Activated CD4-positive, alpha-beta T cell treated with anti-CD3 and anti-CD28 coated beads, Interleukin-2, amount 10 ng/mL, durations not matched to agents 24 days and 14 days (primary cell): ENCODE measurements at places on chromosomes 12 and 14. TPM values are rescaled to one million over a fixed set of nuclear protein-coding genes. Genes with fewer than 3 reads are reported as not detected.

Gene RBM19
- total RNA-seq = 102 and 105 TPM in 2 replicates

DNA sequence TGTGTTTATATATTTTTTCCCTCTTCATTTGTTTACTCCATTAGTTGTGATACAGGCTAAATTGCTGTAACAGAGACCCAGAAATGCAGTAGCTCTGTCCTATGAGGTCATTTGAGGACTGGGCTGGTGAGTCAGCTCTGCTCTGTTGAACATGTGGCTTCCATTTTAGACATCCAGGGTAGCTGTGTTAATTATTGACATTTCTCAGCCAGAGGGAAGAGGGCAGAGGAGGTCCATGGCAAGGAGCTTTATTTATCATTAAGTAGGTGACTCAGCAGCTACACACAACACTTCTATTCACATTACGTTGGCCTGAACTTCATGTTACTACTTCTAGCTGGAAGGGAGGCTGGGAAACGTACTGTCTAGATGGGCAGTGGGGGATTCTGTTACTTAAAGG is 85.4 kb downstream of the PTCSC3 start:
- H3K4me3 ChIP-seq = no peak overlapping the region
- DNase-seq = no peak
- no peaks in the 10 kb centered on the region for H3K36me3 ChIP-seq
- peaks cover 3% of the 10 kb centered on the region for H3K27me3 ChIP-seq
- no peaks in the 10 kb centered on the region for H3K4me1 ChIP-seq
- no peak overlapping the region for H3K27ac ChIP-seq

Gene OTOGL
- total RNA-seq = not detected in 2 replicates

GRCh38 chr14:103078420-103078749 is 5.6 kb upstream of the LBHD2 start:
- no peak overlapping the region for H3K27ac ChIP-seq
- H3K4me1 ChIP-seq = no peaks in the 10 kb centered on the region
- H3K36me3 ChIP-seq = no peaks in the 10 kb centered on the region
- no peak overlapping the region for H3K4me3 ChIP-seq

DNA sequence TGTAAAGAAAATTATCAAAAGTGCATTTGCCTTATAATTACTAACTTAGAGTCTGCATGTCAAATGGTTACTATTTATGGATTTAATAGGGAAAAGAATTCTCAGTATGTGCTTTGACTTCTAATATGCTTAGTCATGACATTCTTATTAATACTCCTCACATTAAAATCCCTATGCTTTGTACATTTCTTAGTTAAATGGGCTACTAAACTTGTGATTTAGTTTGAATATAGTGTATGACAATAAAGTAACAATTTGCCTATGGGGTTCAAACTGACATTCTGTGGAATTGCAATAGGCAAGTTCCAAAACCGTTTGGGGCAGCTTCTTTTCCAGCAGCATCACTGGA is 361.9 kb upstream of the TMTC1 start:
- DNase-seq = no peak
- H3K36me3 ChIP-seq = no peaks in the 10 kb centered on the region
- no peaks in the 10 kb centered on the region for H3K27me3 ChIP-seq
- H3K4me3 ChIP-seq = no peak overlapping the region
- H3K4me1 ChIP-seq = no peaks in the 10 kb centered on the region
- no peak overlapping the region for H3K27ac ChIP-seq

DNA sequence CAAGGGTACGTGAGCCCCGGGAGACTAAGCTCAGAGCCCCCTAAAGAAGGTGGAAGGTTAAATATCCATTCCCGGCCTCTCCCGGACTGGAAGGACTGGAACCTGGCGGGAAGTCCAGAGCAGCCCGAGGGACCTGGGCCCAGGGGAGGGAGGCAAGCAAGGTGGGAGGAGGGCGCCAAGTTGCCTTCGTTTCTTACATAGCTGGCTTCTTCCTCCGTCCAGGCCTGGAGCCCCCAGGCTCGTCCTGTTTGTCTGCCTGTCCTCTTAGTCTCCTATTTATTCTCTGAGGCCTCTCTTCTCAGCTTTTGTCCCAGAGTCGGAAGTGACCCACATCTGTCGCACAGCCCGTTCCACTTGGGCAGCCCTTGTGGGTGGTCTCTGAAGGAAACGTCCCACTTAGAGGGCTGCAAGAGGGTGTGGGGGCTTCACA is 745 bp downstream of the PCK2 start:
- DNase-seq = peak; percentile 72
- peaks cover 34% of the 10 kb centered on the region for H3K4me1 ChIP-seq

Gene CCDC91
- total RNA-seq = 12.0 and 15.4 TPM in 2 replicates

GRCh38 chr12:130121226-130122000 is 40.9 kb upstream of the FZD10 start:
- no peaks in the 10 kb centered on the region for H3K4me1 ChIP-seq
- H3K36me3 ChIP-seq = no peaks in the 10 kb centered on the region
- H3K4me3 ChIP-seq = no peak overlapping the region
- H3K27me3 ChIP-seq = peaks cover 2% of the 10 kb centered on the region

DNA sequence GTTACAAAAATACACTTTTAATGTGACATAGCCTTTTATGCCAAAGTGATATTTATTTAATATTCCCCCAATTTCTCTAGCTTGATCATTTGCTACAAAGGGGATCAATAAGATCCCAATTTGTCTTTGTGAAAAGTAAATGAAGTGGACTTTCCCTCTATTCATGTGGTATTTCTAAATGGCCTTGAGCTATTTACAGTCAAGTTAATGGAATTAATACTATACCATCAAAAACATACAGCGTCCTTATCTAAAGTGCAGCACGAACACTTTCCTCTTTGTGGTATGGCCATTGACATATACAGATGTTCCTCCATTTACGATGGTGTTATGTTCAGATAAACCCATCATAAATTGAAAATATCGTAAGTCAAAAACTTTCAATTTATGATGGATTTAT is 23.2 kb downstream of the CFL2 start:
- H3K4me1 ChIP-seq = peaks cover 12% of the 10 kb centered on the region
- no peaks in the 10 kb centered on the region for H3K36me3 ChIP-seq
- H3K27ac ChIP-seq = no peak overlapping the region
- H3K27me3 ChIP-seq = peaks cover 4% of the 10 kb centered on the region

GRCh38 chr14:91115986-91116770 is 2.3 kb downstream of the DGLUCY start:
- H3K4me3 ChIP-seq = peak overlapping the region; percentile 93
- no peaks in the 10 kb centered on the region for H3K27me3 ChIP-seq
- peak; percentile 72 for DNase-seq
- peak overlapping the region; percentile 97 for H3K27ac ChIP-seq
- H3K36me3 ChIP-seq = peaks cover 41% of the 10 kb centered on the region
- peaks cover 63% of the 10 kb centered on the region for H3K4me1 ChIP-seq

DNA sequence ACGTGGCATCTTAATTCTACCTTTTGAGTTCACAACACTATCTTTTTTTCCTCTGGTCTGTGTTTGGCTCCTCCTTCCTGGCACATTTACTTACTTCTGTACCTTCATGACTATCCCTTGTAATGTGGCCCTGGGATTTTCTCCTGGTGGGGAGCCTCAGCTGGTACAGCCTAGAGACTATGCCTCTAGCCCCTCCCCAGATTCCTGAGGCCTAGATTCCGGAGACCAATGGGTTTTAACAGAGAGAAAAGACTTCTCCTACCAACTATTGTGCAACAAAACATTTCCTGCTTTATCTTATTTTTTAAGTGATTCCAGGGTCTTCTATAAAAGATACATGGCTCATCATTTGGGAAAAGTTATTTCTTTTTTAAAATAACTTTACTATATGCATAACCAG is 216.2 kb upstream of the KRR1 start:
- no peak overlapping the region for H3K4me3 ChIP-seq
- DNase-seq = no peak
- peaks cover 13% of the 10 kb centered on the region for H3K4me1 ChIP-seq
- no peak overlapping the region for H3K27ac ChIP-seq
- peaks cover 4% of the 10 kb centered on the region for H3K27me3 ChIP-seq

DNA sequence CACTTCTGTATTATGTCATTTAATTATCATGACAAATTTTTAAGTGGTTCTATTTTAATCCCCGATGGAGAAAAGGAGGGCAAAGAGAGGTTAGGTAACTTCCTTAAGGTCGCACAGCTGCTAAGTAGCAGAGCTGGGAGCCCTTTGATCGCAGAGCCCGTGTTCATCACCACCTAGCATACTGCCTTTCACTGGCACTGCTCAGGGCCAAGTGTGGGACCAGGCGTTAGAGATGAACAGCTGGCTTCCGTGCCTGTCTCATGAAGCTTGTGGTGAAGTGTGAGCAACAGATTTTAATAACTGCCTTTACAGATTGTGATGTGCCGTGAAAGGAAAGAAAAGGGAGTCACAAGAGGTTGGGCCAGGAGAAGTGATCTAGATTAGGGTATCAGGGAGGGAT is 273.6 kb downstream of the AKAP6 start:
- H3K36me3 ChIP-seq = no peaks in the 10 kb centered on the region
- no peak for DNase-seq
- no peak overlapping the region for H3K27ac ChIP-seq
- H3K4me1 ChIP-seq = no peaks in the 10 kb centered on the region
- no peaks in the 10 kb centered on the region for H3K27me3 ChIP-seq

GRCh38 chr14:73462048-73462715 is 3.8 kb upstream of the NUMB start:
- H3K4me1 ChIP-seq = peaks cover 64% of the 10 kb centered on the region
- DNase-seq = no peak
- H3K27ac ChIP-seq = no peak overlapping the region
- no peaks in the 10 kb centered on the region for H3K27me3 ChIP-seq
- H3K4me3 ChIP-seq = no peak overlapping the region

DNA sequence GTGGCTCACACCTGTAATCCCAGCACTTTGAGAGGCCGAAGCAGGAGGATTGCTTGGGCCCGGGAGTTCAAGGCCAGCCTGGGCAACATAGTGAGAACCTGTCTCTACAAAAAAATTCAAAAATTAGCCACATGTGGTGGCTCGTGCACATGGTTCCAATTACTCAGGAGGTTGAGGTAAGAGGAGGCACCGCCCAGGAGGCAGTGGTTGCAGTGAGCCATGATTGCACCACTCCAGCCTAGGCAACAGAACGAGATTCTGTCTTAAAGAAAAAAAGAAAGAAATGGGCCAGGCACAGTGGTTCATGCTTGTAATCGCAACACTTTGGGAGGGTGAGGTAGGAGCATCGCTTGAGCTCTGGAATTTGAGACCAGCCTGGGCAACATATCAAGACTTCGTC is 33.5 kb downstream of the MAP1LC3B2 start:
- no peak for DNase-seq
- peaks cover 6% of the 10 kb centered on the region for H3K36me3 ChIP-seq
- peaks cover 30% of the 10 kb centered on the region for H3K4me1 ChIP-seq
- H3K27ac ChIP-seq = peak overlapping the region; percentile 25
- peaks cover 5% of the 10 kb centered on the region for H3K27me3 ChIP-seq

DNA sequence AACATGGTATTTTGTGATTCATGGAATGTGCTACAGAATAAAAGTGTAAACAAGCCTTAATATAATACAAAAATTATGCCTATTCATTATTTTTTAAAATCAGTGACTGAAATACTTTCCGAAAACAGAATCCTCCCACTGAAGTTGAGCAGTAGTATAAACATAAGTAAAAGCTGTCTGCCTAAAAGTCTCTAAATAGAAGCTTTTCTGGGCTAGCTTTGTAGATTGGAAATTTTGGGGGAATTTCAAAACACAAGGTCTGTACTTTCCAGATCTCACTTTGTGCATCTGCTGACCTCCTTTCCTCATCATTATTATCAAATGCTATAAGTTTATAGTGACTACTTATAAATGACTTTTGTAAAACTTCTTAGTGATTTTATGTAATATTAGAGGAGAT is 80.4 kb upstream of the TRHDE start:
- no peaks in the 10 kb centered on the region for H3K27me3 ChIP-seq
- H3K36me3 ChIP-seq = no peaks in the 10 kb centered on the region
- H3K4me1 ChIP-seq = no peaks in the 10 kb centered on the region

Gene BAG5
- 32.1 and 33.9 TPM in 2 replicates for total RNA-seq

- peaks cover 25% of the 10 kb centered on the region for H3K27me3 ChIP-seq
- no peak overlapping the region for H3K27ac ChIP-seq
- DNase-seq = no peak
- no peak overlapping the region for H3K4me3 ChIP-seq
- H3K36me3 ChIP-seq = no peaks in the 10 kb centered on the region
These were observed 7.1 kb downstream of the NUAK1 start for GRCh38 chr12:106131676-106132075.
